ENCODE measurements at places on chromosomes 4 and X. TPM values are rescaled to one million over a fixed set of nuclear protein-coding genes. Genes with fewer than 3 reads are reported as not detected.

Gene NALF2
- 1.2 TPM for polyA plus RNA-seq

Gene RIPPLY1
- 0.40 TPM for polyA plus RNA-seq

Gene FGF13
- polyA plus RNA-seq: 0.81 TPM

Gene GABRQ
- polyA plus RNA-seq: not detected

Gene FRMPD4
- 0.01 TPM for polyA plus RNA-seq

Gene PTTG2
- not detected for polyA plus RNA-seq

Gene TEX13B
- not detected for polyA plus RNA-seq

Gene KLHL34
- not detected for polyA plus RNA-seq

Gene HOPX
- 4.5 TPM for polyA plus RNA-seq

Gene CFP
- polyA plus RNA-seq: 1.5 TPM

Gene UGT2B15
- polyA plus RNA-seq: 23.5 TPM

Gene ZNF275
- 5.3 TPM for polyA plus RNA-seq

Gene NDUFC1
- polyA plus RNA-seq: 45.3 TPM

Gene NWD2
- polyA plus RNA-seq: 1.0 TPM

Gene CENPVL1
- not detected for polyA plus RNA-seq

Gene FOXO4
- 26.1 TPM for polyA plus RNA-seq

Gene NUP62CL
- 0.12 TPM for polyA plus RNA-seq

Gene AWAT2
- polyA plus RNA-seq: not detected

Gene PASD1
- not detected for polyA plus RNA-seq

Gene MGARP
- polyA plus RNA-seq: 0.07 TPM

Gene BCORL1
- 3.3 TPM for polyA plus RNA-seq

Gene TKTL1
- 0.11 TPM for polyA plus RNA-seq

Gene SPANXB1
- not detected for polyA plus RNA-seq

Gene SULT1B1
- polyA plus RNA-seq: 5.4 TPM

Gene TMEM33
- polyA plus RNA-seq: 9.7 TPM

Gene PITX2
- 0.22 TPM for polyA plus RNA-seq
